ENCODE measurements at places on chromosomes 11 and 22. TPM values are rescaled to one million over a fixed set of nuclear protein-coding genes. Genes with fewer than 3 reads are reported as not detected.

DNA sequence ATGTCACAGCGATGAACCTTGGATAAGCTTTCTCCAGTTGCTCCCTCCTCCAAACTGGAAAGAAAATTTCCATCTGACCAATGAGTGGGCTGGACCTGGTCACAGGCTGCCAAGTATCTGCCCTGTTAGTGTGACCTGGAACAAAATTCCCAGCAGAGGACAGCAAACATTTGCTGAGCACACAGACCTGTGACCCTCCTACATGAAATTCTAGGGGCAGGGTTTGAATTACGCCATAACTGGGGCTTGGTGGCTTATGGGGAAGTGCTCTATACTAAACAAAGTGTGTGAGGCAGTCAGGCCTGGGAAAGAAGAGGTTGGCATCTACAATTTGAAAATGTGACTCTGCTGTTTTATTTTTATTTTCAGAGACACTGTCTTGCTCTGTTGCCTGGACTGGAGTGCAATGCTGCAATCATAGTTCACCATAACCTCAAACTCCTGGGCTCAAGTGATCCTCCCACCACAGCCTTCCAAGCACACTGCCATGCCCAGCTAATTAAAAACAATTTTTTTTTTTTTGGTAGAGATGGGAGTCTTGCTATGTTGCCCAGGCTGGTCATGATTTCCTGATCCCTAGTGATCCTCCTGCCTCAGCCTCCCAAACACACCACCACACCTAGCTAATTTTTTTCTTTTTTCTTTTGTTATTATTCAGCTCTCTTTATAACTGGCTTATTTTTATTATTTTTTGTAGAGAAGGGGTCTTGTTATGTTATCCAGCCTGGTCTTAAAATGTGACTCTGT is 13.6 kb upstream of the XBP1 start:
- DNase-seq = no peak

Gene TSSK2
- total RNA-seq = not detected

Gene GAL3ST3
- total RNA-seq = not detected

Gene LRRC74B
- total RNA-seq = not detected

GRCh38 chr22:27258616-27259172 is 542.9 kb downstream of the MN1 start:
- DNase-seq = no peak

DNA sequence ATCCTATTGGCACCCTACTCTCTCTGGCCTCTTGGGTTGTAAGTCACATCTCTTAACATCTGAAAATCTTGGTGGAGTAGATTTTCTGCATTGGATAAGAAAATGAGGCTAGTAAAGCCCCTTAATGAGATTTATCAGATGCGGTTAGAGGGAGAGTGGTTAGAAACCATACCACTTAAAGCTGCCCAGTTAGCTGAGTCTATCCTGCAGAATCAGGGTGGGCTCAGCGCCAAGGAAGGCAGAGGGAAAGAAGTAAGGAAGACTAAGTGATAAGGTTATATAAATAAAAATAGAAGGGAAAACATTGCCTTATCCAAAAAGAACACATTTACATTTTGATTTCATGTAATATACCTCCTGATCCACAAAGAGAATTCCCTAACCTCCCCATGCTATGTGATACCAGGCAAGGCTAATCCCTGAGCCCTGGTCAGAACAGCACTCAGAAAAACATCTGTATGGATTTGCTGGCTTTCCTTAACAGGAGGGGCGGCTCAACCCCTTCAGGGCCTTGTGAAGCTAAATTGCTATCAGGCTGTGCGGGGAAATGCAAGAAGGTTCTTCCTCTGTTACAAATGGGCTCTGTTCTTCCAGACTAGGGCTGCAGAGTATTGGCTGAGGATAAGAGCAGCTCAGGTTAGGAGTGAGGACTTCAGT is 101.7 kb downstream of the SNX19 start:
- no peak for DNase-seq

DNA sequence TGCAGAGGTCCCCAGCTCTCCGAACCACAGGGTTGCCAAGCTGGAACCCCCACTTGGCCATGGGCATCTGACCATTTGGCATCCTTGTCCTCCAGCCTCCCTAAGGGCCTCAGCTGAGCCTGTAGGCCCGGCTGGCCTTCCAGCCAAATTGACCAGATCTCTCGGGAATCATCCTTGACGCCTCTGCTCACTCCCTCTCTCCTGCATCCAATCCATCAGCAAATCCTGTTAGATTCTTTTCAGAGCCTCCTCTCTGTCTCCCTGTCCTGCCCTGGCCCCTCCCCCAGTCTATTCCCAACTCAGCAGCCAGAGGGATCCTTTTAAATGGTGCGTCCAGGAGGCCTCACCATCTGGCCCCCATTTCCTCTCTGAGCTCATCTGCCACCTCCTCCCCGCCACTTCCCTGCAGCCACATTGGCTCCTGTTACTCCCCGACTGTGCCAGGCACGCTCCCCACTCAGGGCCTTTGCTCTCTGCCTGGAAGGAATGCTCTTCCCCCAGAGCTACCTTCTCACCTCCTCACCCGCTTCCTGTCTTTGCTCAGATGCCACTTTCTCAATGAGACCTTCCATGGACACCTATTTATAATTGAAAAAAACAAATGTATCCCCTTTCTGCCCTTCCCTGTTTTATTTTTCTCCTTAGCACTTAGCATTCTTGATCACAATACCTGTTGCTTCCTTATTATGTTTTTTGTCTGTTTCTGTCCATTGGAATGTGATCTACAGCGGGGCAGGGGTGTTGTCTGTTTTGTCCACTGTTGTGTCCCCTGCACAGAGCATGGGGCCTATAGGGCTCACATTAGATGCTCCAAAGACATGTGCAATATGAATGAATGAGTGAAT is 78.1 kb downstream of the NFAM1 start:
- no peak for DNase-seq

GRCh38 chr11:373716-374551 is 4.6 kb downstream of the B4GALNT4 start:
- no peak for DNase-seq

DNA sequence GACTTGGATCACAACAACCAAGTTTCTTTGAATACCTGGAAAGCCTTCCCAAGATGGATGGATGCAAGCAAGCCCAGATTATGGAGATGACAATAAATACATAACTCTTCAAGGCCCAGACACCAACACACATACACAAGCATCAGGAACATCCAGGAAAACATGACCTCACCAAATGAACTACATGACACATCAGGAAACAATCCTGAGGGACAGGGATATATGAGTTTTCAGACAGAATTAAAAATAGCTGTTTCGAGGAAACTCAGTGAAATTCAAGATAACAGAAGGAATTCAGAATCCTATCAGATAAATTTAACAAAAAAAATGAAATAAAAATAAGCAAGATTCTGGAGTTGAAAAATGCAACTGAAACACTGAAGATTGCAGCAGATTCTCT is 659.4 kb downstream of the METTL15 start:
- no peak for DNase-seq
